Fibroblast of upper back skin (primary cell): ENCODE measurements at places on chromosomes 1 and 21.

DNA sequence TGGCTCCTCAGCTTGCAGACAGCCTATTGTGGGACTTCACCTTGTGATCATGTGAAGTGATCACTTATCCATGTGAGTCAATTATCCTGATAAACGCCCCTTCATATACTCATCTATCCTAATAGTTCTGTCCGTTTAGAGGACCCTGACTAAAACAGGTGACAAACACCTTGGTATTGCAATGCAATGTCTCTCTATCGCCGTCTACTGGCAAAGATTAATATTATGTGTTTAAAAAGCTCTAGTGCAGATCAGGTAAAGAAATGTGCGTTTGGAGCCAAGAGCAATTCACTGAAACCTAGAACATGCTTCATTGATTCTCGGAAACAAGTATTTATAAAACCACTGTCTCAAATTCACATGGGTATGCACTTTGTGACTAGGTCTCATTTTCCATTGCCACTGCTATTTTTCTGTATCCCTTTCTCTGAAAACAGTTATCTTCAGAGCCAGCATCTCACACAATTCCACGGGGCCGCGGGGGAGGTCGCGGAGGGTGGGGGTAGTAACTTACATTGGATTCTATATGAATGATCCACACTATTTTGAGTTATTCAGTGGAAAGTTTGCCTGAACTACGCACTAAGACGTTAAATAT is 554.6 kb upstream of the NCAM2 start:
- no peak for DNase-seq

DNA sequence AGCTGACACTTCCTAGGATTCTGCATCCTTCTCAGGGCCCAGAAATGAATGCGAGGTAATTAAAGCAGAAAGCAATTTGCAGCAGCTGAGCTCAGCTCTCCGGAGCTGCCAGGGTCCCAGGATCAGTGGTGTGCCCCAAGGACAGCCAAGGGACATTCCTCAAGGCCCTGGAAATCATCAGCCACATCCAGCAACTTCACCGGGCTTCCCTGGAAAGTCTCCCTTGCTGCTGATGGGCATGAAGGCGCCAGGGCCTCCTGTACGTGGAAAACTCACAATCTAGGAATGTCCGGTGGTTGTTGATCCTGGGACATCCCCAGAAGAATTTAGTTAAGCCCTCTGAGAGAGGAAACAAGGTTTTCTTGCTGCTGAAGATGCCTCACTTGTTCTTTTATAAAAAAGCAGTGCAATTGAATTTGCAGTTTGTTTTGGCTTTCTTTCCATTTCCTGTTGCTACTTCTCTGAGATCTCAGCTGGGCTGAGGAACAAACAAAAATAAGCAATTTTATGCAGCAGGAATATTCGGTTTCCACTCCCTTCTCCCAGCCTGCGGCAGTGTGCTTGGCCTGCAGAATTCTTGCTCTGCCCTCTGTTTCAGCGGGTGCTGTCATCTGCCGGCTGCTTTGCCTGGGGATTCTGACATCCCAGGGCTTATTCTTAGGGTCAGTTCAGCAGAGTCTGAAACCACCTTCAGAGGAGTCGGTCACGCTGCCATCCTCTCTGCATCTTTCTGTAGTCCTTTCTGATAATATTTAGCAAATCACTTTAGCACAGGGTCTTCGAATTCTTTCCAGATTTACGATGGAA is 85.9 kb downstream of the TCP10L start:
- no peak for DNase-seq

- DNase-seq: no peak
Observed at GRCh38 chr1:39380036-39380435, 111.4 kb upstream of the BMP8A start.

DNA sequence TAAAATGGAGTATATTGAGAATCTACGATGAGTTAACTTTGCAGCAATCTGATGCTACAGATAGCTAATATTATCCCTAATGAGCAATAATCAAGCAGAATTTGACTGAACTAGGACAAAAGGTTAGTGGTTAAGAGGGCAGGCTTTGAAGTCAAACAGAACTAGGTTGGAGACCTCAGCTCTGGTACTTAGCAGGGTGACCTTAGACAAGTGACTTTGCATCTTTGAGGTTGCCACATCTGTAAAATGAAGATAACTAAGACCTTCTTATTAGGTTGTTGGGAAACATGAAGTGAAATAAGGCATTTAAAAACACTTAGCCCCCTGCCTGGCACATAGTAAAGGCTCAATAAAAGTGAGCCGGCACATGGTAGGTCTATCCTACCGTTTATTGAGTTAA is 4.3 kb upstream of the FUCA1 start:
- DNase-seq: no peak

DNA sequence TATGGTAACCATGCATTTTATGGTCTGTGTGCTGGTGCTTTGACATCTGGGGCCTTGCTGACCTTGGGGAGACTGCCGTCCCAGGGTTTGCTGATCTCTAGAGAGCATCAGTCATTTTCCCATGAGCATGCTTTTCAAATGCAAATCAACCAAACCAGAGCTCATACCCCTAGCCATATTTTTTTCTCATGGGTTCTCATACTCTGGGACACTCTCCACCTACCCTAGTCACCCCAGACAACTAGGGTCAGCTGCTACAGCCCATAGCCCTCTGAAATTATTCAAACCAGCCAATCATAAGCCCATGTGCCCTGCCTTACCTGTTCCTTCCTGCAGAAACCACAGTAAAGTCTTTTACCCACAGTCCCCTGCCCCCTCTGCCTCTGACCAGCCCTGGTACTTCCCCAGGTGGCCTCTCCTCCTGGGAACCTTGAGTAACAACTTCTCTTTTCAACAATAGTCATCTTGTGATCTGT is 132.0 kb downstream of the MAP3K21 start:
- DNase-seq: no peak

GRCh38 chr1:14238472-14239307 is 359.8 kb upstream of the KAZN start:
- no peak for DNase-seq

- DNase-seq: no peak
Observed at GRCh38 chr1:54376430-54377039, 29.7 kb downstream of the SSBP3 start.

DNA sequence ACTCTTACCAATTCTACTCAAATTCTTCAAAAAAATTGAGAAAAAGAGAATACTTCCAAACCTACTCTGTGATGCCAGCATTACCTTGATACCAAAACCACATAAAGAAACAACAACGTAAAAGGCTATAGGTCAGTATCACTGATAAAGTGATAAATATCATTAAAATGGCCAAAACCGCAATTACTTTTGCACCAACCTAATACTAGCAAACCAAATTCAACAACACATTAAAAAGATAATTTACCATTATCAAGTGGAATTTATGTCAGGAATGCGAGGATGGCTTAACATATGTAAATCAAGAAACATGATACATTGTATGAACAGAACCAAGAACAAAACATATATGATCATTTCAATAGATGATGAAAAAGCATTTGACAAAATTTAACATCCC is 7.0 kb downstream of the SPAG17 start:
- DNase-seq: no peak

DNA sequence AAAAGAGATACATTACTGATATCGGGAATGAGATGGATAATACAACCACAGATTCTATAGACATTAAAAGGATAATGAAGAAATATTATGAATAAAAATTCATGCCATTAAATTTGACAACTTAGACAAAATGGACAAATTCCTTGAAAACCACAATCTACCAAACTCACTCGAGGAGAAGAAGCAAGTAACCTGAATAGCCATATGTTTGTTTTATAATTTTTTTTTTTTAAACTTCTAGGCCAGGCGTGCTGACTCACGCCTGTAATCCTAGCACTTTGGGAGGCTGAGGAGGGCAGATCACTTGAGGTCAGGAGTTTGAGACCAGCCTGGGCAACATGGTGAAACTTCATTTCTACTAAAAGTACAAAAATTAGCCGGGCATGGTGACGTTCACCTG is 327.9 kb downstream of the VAV3 start:
- peak; percentile 52 for DNase-seq

DNA sequence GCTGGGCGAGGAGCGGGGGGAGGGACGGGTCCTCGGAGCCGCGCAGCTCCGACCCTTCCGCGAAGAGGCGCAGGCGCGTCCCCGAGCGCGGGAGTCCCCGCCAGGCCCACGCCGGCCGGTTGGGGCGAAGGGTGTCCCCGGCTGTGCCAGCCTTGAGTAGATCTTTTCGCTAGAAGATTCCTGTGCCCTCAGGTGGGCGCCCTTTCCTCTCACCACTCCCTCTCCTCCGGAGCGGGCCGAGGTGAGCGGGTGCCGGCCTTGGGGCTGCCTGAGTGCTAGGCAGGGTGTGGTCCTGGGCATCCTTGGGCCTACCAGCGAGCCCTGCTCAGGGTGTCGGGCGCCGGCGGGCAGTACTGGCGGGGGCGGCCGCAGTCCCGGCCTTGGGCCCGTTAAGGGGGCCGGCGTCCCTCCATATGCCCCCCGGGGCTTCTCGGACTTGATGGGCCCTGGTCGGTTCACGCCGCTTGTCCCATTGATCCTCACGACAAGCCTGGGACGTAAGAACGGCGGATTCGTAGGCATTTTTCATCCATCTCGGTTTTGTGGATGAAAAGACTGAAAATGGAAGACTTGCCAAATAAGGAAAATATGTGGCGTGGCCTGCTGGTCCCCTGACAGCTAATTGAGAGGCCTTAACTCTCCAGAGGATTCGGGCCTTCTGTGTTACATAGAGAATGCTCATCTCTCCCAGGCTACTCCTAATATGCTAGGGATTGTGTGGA is 712 bp downstream of the DEGS1 start:
- peak; percentile 65 for DNase-seq

DNA sequence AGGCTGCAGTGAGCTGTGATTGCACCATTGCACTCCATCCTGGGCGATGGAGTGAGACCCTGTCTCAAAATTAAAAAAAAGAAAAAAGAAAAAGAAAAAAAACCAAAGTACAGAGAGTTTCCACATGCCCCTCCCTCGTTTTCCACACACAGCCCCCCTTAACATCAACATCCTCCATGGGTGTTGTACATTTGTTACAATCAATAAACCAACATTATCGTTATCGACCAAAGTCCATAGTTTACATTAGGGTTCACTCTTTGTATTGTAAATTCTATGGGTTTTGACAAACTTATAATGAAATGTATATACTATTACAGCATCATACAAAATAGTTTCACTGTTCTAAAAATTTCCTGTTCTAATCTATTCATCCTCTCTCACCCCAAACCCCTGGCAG is 15.9 kb upstream of the TINAGL1 start:
- no peak for DNase-seq

DNA sequence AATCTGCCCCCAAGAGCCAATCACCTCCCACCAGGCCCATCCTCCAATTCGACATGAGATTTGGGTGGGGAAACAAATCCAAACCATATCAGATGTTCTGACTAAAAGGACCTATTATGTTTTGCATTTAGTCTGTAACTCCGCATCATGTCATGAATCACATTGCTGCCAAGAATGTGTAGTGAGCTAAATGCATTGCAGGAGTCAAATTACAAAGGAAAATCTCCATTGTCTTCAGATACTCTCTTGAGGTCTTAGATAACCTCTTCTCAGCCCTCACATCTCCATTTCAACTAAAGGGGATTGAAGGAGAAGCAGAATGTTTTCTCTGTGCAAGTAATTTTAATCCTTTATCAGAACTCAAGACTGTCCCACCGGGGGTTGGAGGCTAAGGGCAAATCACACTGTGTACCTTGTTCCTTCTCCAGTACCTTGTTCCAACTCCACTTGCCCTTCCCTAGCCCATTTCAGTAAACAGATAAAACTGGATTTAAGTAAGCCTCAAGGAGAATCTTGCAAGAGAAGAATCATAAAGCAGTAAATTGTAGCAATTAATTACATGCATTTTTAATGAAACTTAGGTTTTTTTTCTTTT is 34.1 kb downstream of the EXTL2 start:
- peak; percentile 80 for DNase-seq

DNA sequence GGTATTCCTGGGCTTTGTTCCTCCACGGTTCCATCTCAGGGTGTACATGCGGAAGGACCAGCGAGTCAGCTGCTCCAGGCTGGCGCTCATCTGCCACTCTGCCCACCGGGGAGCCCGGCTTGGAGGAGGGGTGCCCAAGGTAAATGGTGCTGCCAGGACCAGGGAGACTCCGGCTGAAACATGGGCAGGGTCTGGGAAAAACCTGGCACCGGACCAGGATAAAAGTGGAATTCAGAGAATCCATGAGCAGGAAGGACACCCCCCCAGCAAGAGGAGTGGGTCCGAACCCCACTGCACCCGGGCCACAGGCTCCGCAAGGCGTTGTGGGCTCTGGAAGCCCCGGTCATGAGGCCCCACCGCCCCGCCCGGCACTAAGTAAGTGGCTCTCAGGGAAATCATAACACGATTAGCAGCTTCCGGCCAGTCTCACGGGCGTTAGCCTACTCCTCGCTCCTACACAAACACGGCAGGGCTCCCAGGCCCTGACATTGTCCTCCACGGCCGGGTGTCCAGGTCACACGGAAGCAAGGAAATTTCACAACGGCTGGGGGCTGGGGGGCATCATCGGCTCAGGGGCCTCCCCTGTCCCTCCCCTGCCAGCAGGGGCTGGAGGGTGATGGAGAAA is 21.1 kb downstream of the MEGF6 start:
- DNase-seq: no peak
